ENCODE measurements at places on chromosomes 7 and 10. TPM values are rescaled to one million over a fixed set of nuclear protein-coding genes. Genes with fewer than 3 reads are reported as not detected.

- DNase-seq: peak; percentile 66
Measured at GRCh38 chr10:114044247-114045135, 825 bp downstream of the ADRB1 start.

The OPN4 gene
- total RNA-seq: 0.25 TPM

- DNase-seq: no peak
Measured at GRCh38 chr7:7044806-7045205, 137.5 kb upstream of the C1GALT1 start.

The CFAP70 gene
- total RNA-seq: 1.7 TPM

- no peak for DNase-seq
Measured at GRCh38 chr7:90483251-90483650, 13.8 kb downstream of the PTTG1IP2 start.

The GNG11 gene
- 20.3 TPM for total RNA-seq

GRCh38 chr10:2392145-2392812, 655.0 kb upstream of the ADARB2 start:
- no peak for DNase-seq

- peak; percentile 69 for DNase-seq
Measured at GRCh38 chr7:5574770-5575269, 151.2 kb upstream of the TNRC18 start.

DNA sequence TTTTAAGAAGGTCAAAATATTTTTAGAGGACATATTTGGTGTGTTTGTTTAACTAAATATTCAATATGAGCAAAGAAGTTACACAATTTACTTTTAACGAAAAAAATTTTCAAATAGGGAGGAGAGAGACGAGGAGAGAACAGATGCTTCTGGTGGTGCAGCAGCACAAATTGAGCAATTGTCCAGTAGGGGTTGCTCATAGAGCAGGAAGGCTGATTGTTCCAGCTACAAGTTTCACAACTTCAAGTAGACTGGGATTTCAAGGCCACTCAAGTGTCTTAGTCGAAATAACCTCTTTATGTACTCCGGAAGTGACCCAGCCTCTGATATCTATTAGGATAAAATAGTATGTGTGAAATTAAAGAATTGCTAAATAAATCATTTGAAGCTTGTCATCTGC, 197.9 kb downstream of the HDAC9 start:
- DNase-seq: no peak

The ADRA2A gene
- total RNA-seq: 0.64 TPM

- DNase-seq: no peak
Measured at GRCh38 chr7:87948371-87948770, 14.3 kb downstream of the ADAM22 start.

GRCh38 chr7:132390705-132391104, 185.6 kb downstream of the PLXNA4 start:
- DNase-seq: no peak

The CAMK1D gene
- total RNA-seq: 8.9 TPM

DNA sequence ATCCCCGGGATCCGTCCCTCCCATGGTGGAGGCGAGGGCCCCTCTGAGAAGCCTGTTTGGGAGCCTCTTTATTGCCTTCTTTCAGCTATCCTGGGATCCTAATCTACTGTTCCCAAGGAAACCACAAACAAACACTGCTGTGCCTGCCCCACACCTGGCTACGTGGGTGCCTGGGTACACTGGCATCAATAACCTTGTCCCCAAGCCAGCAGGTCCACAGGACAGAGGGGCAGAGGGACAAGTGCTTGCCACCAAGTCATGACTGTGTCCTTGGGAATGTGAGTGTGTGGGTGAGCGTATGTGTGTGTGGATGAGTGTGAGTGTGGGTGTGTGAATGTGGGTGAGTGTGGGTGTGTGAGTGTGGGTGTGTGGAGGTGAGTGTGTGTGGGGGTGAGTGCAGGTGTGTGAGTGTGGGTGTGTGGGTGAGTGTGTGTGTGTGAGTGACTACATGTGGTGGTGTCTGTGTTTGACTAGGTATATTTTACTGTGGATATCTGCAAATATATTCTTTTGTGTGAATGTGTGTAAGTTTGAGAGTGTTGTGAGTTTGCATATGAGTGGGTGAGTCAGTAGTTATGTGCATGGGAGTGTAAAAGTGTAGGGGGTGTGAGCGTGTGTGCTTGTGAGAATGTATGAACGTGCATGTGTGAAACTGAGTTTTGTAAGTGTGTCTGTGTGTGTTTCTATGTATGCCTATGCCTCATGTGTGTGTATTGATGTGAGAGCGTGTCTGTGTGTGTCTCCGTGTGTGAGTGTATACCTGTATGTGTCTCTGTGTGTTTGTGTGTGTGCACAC, 96.1 kb downstream of the TNS3 start:
- DNase-seq: peak; percentile 68

The FAM131B gene
- total RNA-seq: 0.57 TPM

The FAM180A gene
- total RNA-seq: 11.4 TPM

GRCh38 chr7:41900532-41900931, 197.6 kb upstream of the INHBA start:
- DNase-seq: no peak
